Stimulated activated CD4-positive, alpha-beta T cell treated with anti-CD3 and anti-CD28 coated beads, Interleukin-12 subunit alpha, Interleukin-12 subunit beta, amount 100 ng/mL, for 48 hours (primary cell): ENCODE measurements at places on chromosomes 16 and 17.

GRCh38 chr16:51968749-51969148 is 578.2 kb downstream of the TOX3 start:
- DNase-seq = no peak

GRCh38 chr17:68634345-68634876 is 33.2 kb upstream of the FAM20A start:
- DNase-seq = no peak

GRCh38 chr16:73672135-73672534 is 624.2 kb upstream of the ZFHX3 start:
- DNase-seq = no peak

GRCh38 chr16:67865318-67865717 is 7.5 kb upstream of the EDC4 start:
- no peak for DNase-seq

DNA sequence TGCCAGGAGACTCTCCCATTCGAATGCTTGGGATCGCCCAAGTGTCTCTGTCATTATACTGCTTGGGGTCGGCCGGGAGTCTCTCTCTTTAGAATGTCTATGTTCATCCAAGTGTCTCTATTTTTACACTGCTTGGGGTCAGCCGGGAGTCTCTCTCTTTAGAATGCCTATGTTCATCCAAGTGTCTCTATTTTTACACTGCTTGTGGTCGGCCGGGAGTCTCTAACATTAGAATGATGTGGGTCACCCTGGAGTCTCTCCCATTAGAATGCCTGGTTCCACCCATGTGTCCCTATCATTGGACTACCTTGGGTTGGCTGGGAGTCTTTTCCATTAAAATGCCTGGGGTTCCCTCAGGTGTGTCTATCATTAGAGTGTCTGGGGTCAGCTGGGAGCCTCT is 2230.4 kb downstream of the TP53TG3F start:
- DNase-seq = no peak

DNA sequence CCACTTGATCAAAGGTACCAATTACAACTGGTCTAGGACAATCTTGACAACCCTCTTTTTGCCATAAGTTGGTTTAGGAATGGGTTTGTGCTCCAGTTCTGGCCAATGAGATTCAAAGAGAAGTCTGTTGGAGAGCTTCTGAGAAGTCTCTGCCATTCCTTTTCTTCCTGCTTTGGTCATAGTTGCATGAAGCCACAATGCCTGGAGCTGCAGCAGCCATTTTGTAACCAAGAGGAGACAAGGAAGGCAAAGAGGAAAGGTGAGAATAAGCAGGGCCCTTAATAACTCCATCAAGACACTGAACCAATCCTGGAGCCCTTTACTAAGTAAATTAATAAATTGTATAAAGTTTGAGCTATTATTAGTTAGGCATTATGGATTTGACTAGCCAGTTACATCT is 3.4 kb upstream of the C17orf50 start:
- DNase-seq = no peak

DNA sequence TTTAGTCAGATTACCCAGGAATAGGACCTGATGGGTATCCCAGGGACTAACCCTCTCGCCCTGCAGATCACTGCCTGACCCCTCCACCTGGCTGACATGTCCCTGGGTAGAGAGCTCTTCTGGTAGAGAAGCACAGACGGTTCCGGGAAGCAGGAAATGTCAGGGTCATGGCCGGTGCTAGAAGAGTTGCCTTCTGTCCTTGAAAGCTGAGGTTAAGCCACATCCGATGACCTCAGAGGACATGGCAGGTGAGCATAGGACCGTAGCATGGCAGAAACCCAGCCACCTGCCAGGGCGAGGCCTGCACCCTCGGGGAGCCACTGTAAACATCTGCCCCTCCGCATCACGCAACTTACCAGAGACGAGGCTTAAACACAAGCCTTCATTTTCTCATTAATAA is 483.7 kb downstream of the SOX9 start:
- no peak for DNase-seq

- DNase-seq = no peak
These were observed 5.1 kb upstream of the SETD6 start for GRCh38 chr16:58510097-58510775.

- no peak for DNase-seq
These were observed 5.0 kb downstream of the SEC14L1 start for GRCh38 chr17:77145612-77146245.

GRCh38 chr17:27293898-27294688 is at the start of gene WSB1:
TSS of gene WSB1 (plus strand) at chr17:27294114. CDS start at chr17:27294396, 282 bp downstream.
- DNase-seq = peak; percentile 84

DNA sequence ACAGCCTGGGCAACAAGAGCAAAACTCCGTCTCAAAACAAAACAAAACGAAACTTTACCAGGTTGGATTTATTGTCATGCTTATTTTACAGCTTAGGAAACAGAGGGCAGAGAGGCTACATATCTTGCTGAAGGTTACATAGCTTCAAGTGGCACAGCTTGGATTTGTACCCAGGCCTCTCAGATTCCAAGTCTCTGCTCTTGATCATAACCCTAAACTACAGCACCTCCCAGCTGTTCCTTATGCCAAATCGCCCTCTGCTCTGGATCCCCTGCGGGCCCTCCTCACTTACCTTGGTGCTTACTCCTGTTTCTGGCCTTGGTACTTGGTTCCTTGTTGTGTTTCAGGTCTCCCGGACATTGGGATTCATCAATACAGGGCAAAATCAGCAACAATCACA is 11.7 kb upstream of the CUEDC1 start:
- no peak for DNase-seq

GRCh38 chr16:52405441-52405840 is 141.5 kb downstream of the TOX3 start:
- DNase-seq = no peak

DNA sequence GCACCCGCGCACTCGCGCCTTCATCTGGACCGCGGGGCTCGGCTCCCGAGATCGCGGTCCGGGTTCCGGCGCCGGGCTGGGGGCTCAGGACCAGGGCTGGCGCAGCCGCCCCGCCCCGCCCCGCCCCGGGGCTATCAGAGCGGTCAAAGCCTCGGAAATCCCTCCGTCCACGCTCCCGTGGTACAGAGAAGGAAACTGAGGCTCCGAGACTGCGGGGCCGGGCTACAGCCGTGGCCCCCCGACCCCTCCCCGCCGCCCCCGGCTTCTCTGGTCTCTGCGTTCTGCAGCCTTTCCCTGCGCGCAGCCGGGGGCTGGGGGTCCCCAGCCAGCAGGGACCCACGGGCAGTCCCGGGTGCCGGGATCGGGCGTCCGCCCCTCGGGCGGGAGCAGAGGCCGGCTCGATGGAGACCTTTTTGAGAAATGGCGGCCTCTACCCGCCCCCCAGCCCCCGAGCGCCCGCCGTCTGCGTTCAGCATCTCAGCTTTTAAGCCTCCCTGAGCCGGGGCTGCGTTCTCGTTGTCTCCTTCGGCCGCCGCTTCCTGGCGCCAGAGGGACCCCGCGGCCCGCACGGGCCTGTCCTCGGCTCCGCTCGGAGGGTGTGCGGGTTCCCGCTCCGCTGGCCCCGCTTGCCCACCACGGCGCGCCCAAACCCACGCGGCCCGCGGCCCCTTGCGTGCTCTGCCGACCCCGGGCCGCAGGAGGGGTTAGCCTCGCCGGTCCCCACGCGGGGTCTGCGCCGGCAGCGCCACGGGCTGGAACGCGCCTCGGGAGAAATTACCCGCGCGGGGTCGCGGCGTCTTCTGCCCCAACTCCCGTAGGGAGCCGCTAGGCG is 1.5 kb upstream of the NPTX1 start:
- peak; percentile 35 for DNase-seq

DNA sequence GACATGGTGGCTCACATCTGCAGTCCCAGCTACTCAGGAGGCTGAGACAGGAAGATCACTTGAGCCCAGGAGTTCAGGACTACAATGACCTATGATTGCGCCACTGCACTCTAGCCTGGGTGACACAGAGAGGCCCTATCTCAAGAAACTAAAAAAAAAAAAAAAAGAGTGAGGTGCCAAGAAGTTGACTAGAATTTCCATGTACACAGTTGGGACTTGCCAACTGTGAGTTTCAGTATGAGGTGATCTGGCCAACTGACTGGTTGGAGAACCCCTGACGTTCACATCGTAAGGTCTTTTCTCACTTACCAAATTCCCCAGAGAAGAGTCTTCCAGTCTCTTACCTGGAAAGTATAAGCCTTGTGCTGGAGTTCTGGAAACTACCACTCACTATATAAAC is 3.1 kb upstream of the MED11 start:
- DNase-seq = no peak

- no peak for DNase-seq
These were observed 39.6 kb upstream of the PSMD7 start for GRCh38 chr16:74257061-74257460.

DNA sequence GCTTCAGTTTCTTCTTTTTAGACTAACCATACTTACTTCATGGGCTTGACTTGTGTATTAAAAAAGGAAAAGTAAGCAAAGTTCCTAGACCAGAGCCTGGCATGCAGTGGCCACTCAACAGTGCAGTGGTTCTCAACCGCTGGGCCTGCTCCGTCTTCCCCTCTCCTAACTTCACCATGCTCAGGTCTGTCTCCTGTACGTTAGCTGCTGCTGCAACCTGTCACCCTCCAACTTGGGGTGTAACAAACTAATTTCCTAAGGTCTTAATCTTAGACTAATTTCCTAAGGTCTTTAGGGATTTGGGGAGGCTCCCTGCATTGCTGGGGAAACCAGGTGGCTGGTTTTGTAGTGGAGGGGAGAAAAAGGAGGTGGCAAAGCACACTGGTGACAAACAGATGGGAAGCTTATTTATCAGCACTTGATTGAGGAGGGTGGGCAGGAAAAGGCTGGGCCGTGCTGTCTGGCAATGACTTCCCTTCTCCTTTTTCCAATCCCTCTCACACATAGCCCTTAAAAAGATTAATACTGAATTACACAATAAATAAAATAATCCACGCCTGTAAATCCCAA is 2.2 kb upstream of the ARL4D start:
- no peak for DNase-seq

- DNase-seq = no peak
These were observed 10.5 kb downstream of the CCR7 start for GRCh38 chr17:40554646-40555295.

DNA sequence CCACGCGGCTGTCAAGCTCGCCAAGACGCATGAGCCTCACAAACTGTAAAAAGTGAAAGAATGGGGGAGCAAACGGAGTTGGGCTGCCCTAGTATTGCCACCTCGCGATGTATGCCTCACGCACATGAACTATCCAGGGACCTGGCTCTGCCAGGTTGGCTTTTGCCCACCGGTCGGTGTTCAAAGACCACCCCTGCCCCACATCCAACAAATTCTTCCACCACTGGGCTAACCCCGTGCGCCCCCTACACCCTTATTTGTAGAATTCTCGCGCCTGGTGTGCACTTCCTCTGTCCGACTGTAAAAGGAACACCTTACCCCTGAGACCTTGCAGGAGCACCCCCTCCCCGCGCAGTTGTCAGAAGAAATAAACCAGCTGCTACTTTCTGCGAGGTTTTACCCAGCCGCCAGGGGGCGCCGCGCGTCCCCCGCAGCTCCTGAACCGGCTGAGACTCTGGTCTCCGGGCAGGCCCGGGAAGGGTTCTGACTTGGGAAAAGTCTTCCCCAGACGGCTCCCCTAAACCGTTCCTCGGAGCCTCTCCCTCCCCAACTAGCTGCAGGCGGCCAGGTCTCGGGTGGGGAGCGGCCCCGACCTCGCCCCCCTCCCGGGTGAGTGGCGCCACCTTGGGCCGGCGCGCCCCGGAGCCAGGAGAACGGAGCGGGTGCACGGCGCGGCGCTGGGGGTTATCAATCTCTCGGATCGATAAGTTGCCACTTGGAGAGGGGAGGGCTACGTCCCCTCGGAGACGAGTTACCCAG is 1.7 kb upstream of the ZNF423 start:
- no peak for DNase-seq

DNA sequence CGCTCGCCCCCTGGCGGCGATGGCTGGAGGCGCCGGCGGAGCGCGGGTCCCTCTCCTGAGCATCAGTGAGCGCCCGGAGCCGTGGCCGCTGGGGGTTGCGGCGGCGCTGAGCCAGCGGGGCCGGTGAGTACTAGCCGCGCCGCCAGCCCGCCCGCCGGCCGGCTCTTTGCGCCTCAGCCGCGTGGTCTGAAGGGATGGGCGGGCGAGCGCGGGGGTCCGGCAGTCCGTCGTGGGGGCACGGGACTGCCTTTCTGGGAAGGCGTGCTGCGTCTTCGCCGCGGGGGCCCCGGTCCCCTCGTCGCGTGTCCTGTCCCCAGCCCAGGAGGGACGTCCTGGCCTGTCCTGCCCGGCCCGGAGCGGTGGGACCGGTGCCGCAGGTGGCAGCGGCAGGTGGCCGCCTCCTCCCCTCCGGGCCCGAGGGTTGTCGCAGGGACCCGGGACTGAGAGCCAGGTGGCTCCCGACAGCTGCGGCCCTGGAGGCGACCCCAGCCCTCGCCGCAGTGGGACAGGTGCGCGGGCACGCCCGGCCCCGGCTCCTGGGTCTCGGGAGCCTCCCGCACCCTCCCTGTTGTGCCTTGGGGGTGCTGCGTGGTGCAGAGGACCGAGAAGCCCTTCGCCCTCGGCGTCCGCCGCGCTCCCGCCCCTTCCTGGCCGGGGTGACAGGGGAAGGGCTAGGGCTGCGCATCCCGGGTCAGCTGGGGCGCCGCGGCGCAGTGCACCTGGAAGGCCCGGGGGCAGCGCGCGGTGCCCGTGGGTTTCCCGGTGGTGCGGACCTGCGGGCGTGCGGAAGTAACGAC is at the start of gene SPECC1:
TSS of gene SPECC1 (plus strand) at position 58 of the 797 bp plus-strand sequence. CDS start 87,293 bp downstream, outside the sequence.
- DNase-seq = peak; percentile 77

DNA sequence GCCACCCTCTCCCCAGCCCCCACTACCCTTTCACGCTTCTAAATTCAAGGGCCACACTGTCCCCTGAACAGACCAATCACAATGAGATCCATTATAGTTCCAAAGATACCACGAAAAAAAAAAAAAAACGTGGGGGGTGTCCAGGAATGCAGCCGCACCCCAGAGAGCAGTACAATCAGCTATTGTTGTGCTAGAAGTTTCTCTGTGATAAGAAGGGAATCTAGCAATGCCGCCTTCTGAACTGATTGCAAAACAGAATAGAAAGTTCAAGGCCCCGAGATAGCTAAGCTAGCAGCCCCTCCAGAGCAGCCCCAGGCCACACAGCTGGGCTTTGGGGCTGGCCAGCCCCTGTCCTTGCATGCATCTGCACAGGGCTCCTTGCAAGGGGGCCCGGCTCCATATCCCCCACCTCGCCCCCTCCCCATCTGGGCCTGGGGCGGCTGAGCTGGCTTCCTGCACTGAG is 86.9 kb upstream of the CBX4 start:
- no peak for DNase-seq

GRCh38 chr16:333406-334094 is 19.0 kb downstream of the AXIN1 start:
- no peak for DNase-seq

- no peak for DNase-seq
These were observed 351.7 kb downstream of the NPIPA8 start for GRCh38 chr16:17984810-17985209.

GRCh38 chr16:85041219-85042166 is 13.9 kb downstream of the KIAA0513 start:
- no peak for DNase-seq

DNA sequence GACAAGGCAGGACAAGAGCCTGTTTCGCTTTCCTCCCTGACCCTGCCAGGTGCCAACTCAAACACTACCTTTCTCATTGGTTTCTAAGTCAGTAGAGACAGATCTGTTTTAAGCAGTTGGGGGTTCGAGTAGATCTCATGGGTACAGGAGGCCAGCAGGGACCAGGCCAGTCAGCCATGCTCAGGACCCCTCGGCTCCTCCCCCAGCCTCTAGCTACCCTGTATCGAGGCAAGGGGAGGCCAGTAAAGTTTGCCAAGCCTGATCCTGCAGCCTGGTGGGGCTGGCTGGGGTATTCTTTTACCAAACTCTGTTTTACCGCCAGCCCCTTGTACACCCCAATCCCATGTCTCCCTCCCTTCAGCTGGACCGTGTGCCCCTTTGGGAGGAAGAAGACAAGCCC is 26.6 kb downstream of the OR1D5 start:
- no peak for DNase-seq

GRCh38 chr17:50699410-50699809 is 8.3 kb downstream of the ANKRD40 start:
- DNase-seq = no peak
